ENCODE measurements at places on chromosomes 7 and 10.

DNA sequence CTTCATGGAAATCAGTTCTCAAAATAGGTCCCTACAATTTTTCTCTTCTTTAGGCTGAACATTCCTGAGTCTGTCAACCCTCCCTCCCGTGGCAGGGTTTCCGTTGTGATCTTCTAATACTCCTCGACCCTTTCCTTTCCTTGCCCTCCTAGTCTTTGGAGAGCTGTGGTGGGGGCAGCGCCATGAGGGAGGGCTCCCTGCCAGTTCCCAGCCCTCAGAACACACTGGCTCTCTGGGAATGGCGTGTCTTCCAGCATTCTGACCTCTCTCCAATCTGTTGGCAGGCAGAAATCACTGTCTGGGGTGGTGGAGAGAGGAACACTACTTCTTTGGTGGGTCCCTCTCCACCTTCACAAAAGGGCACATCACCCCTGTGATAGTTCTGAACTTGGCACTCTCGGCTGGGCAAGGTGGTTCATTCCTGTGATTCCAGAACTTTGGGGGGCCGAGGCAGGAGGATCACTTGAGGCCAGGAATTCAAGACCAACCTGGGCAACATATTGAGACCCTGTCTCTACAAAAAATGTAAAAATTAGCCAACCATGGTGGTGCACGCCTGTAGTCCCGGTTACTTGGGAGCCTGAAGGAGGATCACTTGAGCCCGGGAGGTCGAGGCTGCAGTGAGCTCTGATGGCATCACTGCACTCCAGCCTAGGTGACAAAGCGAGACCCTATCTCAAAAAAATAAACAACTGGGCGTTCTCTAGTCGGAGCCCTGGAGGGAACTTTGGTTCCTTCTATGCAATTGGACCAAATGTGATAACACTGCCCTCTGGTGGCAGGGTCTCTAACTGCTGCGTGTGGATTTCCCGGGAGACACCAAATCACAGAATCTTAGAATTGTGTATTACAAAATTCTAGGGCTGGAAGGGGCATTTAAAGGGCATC, 13.1 kb upstream of the ARPC1A start:
- DNase-seq = peak; percentile 92

DNA sequence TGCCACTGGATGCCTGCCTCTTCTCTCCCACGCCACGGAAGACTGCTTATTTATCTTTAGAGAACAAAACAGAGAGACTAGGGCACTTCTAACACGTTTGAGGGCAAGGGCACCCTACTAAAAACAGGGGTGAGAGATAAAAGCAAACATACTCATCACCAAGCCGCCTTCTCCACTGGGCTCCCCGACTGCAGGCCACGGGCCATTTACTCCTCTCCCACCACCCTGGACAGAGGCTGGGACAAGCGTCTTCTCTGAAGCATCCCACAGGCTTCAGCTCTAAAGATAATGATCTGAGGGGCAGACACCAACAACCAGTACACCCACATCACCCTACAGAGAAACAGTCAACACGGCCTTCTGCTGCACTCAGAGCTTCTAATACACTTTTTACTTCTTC, 78.7 kb downstream of the CYTH3 start:
- DNase-seq = no peak

DNA sequence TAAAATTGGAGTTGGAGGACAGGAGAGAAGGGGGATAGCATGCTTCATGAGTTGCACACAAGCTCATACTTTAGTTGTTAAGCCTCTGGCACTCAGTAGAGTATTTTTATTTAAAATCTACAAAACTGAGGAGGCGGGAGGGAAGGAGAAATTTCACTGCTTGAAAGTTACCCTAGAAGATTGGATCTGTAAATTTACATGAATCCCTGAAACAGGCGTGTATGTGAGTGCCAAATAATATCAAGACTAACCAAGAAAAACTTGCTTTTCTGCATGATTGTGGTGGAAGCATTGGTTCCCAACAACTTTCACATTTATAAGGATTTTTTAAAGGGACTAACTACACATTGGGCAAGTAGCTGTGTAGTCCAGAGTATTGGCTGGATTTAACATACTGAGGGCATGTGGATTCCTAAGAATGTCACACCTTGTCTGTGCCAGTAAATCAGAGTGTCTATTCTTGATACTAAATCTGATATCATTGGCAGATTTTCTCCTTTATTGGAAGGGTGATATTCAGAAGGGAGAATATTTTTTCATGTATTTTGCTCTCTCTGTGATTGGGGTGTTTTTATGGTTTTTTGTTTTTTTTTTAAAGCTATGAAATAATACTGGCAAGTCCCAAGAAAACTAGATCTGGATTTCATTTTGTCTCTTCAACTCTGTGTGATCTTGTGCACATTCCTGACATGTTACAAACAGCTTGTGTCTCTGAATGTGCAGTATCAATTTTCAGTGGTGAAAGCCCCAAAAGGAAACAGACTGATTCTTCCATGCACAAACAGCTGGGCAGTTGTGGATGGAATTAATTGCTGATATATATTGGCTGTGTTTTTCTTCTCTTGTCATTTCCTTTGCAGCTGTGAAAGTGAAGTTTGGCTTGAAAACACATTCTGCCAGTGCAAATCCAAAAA, 67.2 kb downstream of the ADD3 start:
- DNase-seq = no peak

DNA sequence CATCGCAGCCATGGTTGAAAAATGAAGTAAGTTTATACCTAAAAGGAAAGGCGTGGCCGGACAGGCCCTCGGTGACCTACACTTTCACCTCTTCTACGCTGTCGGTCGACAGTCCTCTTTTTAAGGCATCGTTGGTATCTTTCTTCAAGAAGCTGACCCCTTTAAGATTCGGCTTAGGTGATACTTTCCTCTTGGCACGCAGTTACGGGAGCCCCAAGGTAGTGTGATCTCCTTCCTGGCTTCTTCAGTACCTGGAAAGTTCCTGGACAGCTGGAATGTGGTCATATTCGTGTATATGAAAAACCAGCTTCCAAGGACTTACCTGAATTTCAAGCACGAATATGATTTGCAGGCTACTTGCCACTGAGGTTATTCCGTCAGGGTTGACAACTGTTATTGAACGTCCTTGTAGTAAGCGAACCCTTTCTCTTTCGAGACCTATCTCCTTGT, 885 bp upstream of the SYPL1 start:
- DNase-seq = peak; percentile 57

- no peak for DNase-seq
These were observed 15.4 kb downstream of the OGDHL start for GRCh38 chr10:49746626-49747302.

GRCh38 chr7:55545496-55545895, 26.8 kb downstream of the VOPP1 start:
- peak; percentile 44 for DNase-seq

DNA sequence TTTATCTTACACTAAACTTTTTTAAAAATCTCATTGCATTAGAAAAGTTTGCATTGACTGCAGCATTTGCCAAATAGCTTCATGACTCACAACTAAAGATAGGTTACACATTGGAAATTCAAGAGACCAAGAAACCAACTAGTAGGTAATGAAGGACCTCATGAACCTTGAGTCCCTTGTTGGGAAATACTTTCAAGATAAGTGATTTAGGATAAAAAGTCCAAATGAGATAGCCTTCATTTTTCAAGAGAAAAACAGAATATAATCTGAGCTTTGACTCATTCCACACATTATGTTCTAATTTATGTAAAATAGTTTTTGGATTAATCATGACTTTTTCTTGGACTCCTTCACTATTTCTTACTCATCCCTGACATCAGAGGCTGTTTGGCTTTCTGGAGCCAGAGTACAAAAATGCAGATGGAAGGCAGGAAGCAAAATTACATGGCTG, 13.1 kb upstream of the LIPF start:
- no peak for DNase-seq

- no peak for DNase-seq
These were observed 220.5 kb downstream of the CDK14 start for GRCh38 chr7:90816511-90817142.

DNA sequence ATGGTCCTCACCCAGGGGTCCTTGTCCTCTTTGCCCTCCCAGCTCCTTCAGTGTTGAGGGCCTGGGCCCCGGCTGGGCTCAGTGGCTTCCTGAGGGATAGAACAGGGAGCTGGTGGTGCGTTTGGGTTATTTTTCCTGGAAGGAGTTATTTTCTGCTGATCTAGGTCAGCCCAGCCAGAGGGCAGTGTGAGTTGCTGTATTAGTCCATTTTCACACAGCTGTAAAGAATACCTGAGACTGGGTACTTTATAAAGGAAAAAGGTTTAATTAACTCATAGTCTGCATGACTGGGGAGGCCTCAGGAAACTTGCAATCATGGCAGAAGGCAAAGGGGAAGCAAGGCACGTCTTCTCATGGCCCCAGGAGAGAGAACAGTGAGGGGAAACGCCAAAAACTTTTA, 122.4 kb upstream of the PCBD1 start:
- DNase-seq = no peak
